NCI-H146 (cell line): ENCODE measurements at places on chromosomes 7 and 10.

- peak; percentile 25 for DNase-seq
Measured at GRCh38 chr7:37095122-37095521, 353.5 kb downstream of the ELMO1 start.

DNA sequence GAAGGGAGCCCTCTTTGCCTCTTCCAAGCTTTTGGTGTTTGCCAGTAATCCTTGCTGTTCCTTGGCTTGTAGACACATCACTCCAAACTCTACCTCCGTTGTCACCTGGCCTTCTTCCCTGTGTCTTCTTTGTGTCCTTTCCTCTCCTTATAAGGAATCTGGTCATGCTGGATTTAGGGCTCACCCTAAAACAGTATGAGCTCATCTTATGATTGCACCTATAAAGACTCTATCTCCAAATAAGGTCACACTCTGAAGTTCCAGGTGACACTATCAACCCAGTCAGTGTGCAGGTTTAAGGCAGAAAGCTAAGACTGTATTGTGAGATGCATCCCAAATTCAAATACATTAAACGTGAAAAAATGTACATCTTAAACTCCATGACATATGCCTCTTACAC, 49.0 kb upstream of the ZRANB1 start:
- DNase-seq: peak; percentile 4

DNA sequence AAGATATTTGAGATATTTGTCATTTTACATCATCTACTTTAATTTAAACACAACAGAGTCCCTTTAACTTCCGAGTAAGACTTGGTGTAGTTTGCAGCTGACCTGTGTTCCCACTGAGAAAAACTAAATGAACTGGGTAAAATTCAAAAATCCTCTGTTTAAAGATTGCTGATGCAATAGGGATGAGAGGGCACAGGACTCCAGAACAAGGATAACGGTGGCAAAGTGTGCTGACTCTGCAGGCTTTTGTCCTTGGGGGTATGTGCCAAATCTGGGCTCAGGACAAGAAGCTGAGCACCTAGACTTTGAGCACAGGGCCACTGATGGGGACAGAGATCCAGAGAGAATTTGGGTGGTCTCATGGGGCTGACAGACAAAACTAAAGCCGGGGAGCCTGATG, 156.8 kb downstream of the CCDC71L start:
- DNase-seq: no peak

GRCh38 chr10:4437791-4438190, 388.2 kb upstream of the AKR1E2 start:
- no peak for DNase-seq

GRCh38 chr10:70221030-70221429, 12.2 kb downstream of the PPA1 start:
- no peak for DNase-seq

GRCh38 chr7:82740246-82740848, 296.8 kb upstream of the CACNA2D1 start:
- DNase-seq: peak; percentile 72

DNA sequence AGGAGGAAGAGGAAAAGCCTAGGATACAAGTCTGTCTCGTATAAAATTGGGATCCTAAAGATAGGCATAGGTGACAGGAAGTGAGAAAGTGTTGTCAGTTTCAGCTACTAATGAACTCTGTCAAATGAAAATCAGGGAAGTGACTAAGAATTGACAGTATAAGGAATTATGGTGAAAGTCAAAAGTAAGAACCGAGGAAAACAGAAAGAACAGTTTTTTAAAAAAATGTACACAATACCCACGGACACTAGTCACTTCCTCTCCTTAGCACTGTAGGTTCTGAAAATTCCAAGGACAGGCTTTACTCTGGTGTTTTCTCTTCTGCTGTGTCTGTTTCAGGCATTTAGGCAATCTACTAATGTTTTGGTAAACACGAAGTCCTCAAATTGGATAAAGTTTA, 42.3 kb downstream of the ATAD1 start:
- no peak for DNase-seq

- no peak for DNase-seq
Measured at GRCh38 chr7:120985839-120986238, 2.7 kb upstream of the CPED1 start.

- no peak for DNase-seq
Measured at GRCh38 chr7:137305901-137306621, 37.5 kb downstream of the PTN start.

DNA sequence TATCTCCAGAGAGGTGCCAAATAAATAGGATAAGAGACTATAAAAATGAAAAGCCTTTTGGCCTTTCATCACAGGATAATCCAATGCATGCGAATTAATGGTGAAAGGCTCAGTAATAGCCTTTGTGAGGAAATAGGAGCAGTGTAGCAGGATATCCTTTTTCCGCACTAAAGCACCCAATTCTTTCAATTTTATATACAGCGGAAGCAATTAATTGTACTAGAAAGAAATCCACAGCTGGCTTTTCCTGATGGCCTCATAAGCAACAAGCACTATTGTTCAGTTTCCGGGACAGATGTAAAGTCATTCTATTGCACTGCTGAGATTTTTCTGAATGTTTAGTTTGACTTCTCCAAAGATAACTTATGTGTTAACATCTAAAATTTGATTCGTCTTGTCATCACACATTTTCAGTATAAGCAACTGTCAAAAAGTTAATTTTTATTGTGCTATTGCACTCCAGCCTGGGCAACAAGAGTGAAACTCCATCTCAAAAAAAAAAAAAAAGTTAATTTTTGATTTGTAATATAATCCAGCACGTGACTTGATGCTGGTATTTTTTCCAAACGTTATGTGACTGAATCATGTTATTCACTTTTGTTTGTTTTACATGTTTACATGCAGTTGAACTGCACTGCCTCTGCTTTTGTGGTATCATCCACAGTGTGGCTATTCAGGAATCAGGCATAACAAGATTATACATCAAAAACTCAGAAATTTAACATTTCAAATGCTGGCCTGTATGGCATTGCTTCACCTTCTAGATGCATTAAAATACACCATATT, 8.4 kb upstream of the BMPR1A start:
- peak; percentile 48 for DNase-seq

- no peak for DNase-seq
Measured at GRCh38 chr7:156492170-156492569, 148.4 kb upstream of the RNF32 start.

DNA sequence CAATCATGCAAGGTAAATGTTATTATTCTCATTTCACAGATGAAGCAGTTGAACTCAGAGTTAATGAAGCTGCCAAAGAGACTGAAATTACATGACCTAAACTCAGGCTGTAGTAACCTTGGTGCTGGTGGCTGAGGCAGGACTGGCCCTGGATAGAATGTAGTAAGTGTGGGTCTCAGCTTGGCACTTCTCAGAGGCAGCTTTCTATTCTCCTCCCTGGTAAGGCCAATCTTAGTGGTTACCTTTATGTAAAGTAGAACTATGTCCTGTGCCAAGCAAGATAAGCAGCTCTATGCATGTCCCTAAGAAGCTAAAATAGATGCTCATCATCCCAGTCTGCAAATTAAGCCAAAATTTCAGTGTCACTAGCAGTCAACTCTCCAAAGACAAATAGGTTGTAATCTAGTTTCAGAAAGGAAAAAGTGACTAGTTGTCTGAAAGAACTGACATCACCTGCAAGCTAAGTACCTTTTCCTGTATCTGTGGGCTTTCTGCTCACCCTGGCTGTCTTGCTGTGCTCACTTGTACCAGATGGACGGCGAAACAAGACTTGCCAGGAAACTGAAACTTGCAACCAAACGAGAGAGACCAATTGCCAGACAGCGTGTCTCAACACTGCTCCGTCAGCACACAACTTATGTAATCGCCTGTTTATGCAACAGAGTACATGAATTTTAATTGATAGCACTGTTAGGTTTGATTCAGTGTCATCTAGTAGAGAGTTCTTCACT, 43.7 kb downstream of the CH25H start:
- no peak for DNase-seq

- no peak for DNase-seq
Measured at GRCh38 chr7:8092140-8092539, 123.5 kb downstream of the GLCCI1 start.

GRCh38 chr7:135645296-135645904, 16.9 kb upstream of the STMP1 start:
- peak; percentile 33 for DNase-seq

DNA sequence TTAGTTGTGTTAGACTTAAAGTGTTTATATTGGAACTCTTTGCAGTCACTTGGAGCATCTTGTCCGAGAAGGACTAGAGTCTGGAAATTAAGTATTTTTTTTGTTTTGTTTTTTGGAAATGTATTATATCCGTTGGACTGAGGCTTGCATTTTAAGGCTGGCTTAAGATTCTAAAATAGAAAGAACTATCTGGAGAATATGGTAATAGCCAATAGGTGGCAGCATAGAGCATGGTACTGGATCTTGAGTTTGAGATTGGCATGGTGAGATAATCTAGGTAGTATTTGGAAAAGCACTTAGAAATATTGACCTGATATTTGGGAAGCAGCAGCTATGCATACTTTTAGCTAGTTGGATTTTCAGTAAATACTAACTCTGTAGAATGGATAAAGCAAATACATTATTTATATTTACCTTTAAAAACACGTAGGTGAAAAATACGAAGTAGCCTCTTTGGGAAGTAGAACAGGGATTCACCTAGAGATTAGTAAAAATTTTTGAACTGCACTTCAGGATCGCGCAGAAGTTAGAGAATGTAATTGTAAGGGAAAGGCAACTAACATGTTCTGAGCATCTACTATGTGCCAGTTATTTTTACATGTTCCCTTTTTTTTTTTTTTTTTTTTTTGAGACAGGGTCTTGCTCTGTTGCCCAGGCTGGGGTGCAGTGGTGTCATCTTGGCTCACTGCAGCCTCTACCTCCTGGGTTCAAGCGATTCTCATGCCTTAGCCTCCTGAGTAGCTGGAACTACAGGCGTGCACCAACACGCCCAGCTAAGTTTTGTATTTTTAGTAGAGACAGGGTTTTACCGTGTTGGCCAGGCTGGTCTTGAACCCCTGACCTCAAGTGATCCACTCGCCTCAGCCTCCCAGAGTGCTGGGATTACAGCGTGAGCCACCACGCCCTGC, 78.6 kb downstream of the LCOR start:
- DNase-seq: peak; percentile 11

- no peak for DNase-seq
Measured at GRCh38 chr10:131314799-131315198, 3.3 kb upstream of the TCERG1L start.

DNA sequence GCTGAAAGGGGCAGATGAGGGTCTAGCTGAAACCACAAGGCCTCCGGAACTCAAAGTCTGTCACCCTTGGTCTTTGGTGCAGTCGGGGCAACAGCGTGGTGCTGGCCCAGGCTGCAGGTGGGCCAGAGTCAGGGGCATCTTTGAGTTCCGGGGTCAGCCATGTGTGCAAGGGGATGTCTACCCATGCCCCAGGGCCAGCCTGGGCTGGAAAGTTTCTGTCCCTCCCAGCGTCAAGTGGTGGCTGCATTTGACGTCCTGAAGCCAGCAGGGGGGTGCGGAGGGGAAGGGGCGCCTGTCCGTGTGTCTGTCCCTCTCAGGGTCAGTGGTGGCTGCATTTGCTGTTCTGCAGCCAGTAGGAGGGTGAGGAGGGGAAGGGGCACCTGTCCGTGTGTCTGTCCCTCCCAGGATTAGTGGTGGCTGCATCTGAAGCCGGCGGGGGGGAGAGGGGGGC, 638 bp downstream of the BRAT1 start:
- no peak for DNase-seq

DNA sequence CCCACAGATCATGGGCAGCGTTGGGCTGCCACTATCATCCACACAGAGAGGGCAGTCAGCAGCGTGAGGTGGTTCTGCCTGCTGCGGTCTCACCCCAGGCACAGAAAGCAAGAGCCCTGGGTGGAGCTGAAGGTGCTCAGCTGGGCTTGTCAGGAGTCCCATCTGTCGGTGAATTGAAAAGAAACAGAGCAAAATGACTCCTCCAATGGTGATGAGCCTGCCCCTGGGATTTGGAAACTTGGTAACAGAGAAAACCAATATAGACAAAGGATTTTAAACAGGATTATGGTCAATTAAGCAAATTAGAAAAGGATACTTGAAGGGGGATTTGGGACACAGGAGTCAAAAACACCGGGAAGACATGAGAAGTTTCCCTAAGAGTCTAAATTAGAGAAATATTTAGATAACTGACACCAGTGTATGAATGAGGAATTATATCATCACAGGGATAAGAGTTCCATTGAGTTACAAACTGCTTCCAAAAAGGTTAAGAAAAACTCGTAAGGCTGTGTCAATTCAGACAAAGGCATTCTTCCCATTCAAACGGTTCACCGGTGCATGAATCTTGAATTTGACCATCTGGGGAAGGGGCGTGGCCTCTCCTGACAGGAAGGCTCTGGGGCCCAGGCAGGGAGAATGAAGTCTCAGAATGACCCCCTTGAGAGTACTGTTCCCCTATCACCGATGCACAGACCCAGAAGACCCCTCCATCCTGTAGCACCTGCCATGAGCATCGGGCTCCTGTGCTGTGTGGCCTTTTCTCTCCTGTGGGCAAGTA, 70.0 kb upstream of the PRSS58 start:
- no peak for DNase-seq

DNA sequence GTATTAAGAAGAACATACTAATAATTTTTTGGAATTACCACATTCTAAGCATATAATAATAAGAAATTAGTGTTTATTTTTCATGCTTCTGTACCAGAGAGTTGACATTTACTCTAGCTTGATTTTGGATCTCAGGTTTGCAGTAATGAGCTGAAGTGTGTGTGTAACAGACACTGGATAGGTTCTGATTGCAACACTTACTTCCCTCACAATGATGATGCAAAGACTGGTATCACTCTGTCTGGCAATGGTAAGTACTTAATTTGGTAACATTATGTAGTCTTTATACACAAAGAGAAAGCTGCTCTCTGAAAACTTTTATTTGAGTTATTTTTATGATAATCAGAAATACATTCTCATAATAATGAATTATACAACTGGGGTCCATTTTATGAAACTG, 54.1 kb downstream of the SRI start:
- DNase-seq: no peak

- DNase-seq: peak; percentile 3
Measured at GRCh38 chr10:123911866-123912265, 20.3 kb upstream of the CPXM2 start.

DNA sequence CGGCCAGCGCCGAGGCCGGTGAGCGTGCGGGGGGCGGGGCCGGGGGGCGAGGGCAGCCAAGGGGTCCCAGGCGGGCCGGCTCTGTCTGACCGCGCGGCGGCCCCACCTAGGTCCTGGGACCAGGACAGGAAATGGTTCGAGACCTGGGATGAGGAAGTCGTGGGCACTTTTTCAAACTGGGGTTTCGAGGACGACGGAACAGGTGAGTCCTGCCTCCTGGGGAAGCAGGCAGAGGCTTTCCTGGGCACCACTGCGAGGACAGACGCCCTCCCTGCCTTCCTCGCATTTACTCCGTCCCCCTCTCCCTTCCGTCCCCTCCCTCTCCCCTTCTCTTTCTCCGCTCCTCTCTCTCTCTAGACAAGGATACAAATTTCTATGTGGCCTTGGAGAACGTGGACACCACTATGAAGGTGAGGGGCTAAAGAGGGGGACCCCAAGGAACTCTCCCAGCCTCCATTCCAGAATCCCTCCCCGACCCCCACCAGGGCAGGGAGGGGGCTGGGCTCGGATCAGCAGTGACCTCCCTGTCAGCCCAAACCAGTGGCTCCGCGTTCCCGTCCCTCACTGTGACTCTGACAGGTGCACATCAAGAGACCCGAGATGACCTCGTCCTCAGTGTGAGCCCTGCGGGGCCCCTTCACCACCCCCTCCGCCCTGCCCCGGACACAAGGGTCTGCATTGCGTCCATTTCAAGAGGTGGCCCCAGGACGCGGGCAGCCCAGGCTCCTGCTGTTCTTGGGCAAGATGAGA, 2.6 kb upstream of the MUC12 start:
- no peak for DNase-seq
